Central memory CD4-positive, alpha-beta T cell (primary cell): ENCODE measurements at places on chromosomes 1 and 21.

GRCh38 chr1:180270530-180271271, 40.6 kb downstream of the LHX4 start:
- no peak for DNase-seq

- DNase-seq = no peak
Measured at GRCh38 chr1:53342735-53343470, 15.0 kb upstream of the LRP8 start.

DNA sequence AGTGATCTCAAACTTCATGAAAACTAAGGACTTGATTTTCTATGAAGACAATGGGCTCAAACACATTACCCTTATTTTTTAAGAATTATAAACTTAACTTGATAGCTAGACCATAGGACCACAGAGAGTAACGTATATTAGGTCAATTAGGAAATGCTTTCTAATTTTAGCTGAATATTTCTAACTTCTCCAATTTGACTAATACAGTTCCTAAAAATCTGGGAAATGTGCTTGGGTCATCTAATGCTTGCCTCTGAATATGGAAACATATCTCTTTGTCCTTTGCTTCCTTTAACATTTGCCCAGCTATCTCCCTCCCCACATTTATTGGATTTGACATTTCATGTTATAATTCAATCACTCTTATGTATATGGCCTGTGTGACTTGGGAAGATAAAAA, 141.4 kb downstream of the LHX8 start:
- no peak for DNase-seq

- DNase-seq = no peak
Measured at GRCh38 chr1:19088717-19089442, 121.2 kb downstream of the UBR4 start.

- DNase-seq = peak; percentile 60
Measured at GRCh38 chr1:6348511-6349191, 44.9 kb downstream of the ACOT7 start.

GRCh38 chr1:243287652-243288051, 31.8 kb downstream of the SDCCAG8 start:
- DNase-seq = no peak

DNA sequence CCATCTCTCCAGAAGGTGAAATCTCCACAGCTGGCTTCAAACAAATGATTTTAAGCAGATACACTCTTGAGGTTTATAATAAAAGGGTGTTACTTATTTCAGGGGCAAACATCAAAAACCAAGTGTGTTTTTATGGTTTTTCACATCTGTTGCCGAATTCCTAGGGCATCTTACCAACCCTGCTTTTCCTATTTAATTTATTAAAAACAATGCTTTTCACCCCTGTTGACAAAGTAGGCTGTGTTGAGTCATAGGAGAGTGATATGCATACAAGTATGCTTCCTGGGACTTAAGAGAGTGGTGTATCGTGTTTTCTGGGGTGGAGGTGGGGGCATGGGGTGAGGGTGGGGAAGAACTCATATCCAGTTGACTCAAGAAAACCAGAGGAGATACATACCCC, 29.3 kb upstream of the IL20 start:
- DNase-seq = no peak

GRCh38 chr21:35044770-35045541, 4.1 kb downstream of the RUNX1 start:
- no peak for DNase-seq

DNA sequence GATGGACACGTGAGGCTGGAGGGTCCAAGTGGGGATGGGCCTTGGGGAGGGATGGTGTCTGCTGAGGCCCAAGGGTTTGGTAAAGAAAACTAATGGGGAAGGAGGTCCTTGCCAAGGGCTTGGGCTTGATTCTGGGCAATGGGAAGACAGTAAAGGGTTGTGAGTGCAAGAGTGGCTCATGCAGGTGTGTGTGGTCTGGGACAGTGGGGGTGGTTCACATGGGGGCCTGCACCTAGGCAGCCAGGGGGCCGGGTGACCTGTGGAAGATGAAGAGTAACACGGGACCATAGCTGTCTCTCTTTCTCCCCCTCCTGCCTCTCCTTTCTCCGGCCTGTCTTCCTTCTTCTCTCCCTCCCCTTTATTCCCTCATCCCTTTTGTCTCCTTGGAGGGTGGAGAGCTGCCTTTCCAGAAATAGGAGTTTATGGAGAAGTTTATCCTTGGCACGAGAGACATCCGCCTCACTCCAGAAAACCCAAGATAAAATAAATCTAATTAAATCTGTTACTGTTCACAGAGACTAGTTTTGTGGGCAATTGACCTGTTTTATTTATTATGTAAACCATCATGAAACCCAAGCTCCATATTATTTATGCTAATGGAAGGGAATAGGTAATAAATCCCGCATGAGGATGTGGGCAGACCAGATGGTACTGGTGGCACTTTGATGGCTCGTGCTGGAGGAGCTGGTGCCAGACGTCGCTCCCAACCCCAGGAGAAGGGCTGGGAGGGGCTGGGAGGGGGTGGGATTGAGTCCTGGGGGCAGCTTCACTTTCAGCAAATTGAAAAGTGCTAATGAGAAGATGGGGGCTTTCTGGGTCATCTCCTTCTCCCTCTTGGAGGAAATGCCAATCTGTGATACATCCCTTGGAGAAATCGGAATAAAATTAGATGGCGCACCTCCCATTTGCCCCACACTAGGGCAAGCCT, 272.9 kb upstream of the CSF3R start:
- no peak for DNase-seq

GRCh38 chr1:12220890-12221289, 8.9 kb upstream of the VPS13D start:
- DNase-seq = no peak

DNA sequence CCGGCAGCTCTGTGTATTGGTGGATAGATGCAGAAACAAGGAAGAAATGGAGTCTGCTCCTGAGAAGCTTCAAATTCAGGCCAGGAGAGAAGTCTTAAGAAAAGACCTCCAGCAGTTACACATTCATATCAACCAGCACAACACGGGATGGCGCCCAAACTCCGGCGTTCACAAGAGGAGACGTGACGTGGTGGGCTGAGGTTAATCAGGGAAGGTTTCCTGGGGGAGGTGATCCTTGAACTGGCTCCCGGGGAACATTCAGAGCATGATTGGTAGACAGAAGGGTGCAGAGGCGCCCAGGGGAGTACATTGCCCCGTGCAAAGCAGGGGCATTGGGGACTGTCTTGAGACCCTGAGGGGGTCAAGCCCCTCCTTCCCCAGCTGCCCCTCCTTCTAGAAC, 27.7 kb upstream of the SPSB1 start:
- DNase-seq = no peak

DNA sequence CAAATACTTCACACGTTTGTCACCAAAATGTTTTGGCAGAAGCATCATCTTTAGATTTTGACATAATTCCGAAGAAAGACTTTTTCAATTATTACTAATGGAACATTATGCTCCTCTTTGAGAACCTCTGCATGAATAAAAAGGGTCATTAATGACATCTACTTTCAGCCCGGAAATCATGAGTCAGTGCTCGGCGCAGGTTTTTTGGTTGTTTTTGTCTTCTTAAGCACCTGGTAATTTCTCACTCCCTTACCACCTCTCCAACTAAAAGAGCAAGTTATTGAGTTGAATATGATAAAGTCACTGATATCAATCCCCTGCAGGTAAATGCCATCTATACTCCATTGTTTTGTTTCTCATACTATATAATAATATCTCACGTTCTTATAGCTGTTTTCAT, 113.0 kb upstream of the PBX1 start:
- DNase-seq = no peak

DNA sequence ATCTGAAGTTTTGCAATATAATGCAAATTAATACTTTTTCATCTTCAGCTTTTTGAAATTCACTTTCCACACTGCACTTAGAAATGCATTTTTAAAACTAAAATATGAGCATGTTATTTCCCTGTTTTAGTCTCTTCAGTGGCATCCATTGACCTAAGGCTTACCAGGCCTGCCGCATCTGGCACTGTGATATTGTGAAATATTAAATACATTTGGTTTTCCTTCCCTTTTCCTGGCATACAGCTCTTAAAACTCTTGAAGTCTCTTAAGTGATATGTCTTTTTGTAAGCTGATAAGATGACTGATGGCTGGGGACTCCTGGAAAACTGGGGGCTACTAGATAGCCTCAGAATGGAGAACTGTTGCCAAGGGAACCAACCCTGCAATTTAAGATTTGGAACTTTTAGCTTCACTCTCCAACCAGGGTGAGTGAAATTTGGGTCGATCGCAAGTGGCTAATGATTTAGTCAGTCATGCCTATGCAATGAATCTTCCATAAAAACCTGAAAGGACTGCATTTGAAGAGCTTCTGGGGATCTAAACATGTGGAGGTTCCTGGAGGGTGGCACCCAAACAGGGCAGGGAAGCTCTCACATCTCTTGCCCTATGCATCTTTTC, 75.5 kb upstream of the PDC start:
- DNase-seq = no peak

- DNase-seq = no peak
Measured at GRCh38 chr1:70134148-70134547, 71.2 kb downstream of the LRRC40 start.

GRCh38 chr1:220685879-220686278, 4.3 kb upstream of the C1orf115 start:
- DNase-seq = no peak

- DNase-seq = no peak
Measured at GRCh38 chr1:76075188-76075489, 593 bp downstream of the ST6GALNAC3 start.

- no peak for DNase-seq
Measured at GRCh38 chr21:39837861-39838359, 29.3 kb upstream of the PCP4 start.

- no peak for DNase-seq
Measured at GRCh38 chr21:45386336-45386727, 18.6 kb upstream of the COL18A1 start.

DNA sequence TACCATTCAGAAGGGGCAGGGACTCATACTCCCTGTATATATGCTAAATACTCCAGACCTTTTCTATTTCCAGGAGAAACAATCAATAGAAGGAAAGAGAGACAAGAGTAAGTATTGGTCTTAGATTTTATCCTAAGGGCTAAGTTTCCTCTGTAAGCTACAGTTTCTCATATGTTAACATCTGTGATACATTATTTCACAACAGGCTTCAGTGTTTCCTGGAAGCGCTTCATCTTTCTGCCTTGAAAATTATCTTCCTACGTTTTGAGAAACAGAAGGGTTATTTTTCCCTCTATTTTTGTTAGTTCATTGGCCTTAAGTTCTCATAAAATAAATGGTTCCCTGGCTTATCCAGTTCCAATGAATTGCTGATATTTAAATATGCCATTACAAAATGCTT, 15.6 kb downstream of the FMO1 start:
- DNase-seq = no peak

DNA sequence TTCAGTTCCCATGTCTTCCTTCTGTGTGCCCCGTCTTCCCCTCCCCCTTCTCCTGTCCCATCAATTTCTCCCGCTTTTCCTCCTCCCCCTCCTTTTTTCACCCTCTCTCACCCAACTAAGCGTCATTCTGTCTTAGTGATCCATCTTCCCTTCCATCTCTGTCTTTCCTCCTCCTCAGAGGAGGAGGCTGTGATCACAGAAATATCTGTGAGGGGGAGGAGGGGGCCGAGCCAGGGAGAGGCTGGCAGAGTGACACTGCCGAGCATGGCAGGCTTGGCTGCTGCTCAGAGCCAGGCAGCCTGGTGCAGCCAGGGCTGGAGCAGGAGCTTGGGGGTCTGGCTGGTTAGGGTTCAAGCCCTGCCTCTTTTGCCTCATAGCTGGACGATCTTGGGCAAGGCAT, 7.6 kb downstream of the HTR6 start:
- no peak for DNase-seq

- DNase-seq = no peak
Measured at GRCh38 chr1:181482521-181483284, 614 bp upstream of the CACNA1E start.
